SJCRH30 (cell line): ENCODE measurements at places on chromosomes 12 and 14.

GRCh38 chr12:32536000-32536345 lies 136.6 kb downstream of the FGD4 start:
- no peak for DNase-seq

DNA sequence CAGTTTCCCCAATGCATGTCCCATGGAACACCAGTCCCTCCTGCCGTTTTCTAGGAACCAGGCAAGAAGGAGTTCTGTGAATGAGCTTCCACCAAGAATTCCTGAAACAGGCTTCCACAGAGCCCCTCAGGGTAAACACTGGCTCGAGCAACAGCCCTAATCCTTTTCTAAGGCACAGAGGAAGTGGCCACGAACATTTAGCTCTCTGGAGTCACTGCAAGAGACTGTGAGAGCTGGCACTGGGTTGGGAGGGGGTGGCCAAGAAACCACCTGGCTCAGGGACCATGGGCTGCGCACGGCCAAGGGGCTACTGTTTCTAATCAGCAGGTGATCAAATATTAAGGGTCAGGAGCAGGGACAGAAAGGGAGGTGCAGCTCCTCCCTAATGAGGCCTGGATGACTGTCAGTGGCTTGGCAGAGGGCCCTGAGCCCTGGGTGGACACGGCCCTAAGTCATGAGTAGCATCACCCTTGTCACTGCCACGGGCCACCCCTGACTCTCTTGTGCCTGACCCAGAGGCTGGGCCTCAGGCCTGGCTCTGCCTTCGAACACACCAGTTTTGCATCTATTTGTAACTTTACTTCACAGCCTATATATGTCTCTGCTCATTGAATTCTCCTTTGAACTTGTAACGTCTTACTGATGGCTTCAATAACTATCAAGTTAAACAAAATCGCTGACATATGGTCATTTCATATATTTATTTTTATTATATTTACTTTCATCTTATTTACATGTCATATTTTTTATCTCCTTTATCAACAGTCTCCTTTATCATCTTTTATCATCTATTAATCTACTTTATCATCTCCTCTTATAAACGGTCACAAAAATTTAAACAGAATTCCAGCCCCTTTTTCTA lies 154.0 kb downstream of the DICER1 start:
- DNase-seq: peak; percentile 24

- DNase-seq: no peak
Observed at GRCh38 chr14:103442288-103442687, 57.1 kb downstream of the MARK3 start.

- DNase-seq: peak; percentile 67
Observed at GRCh38 chr12:26701604-26702215, 131.3 kb downstream of the ITPR2 start.

- no peak for DNase-seq
Observed at GRCh38 chr14:55628426-55628825, 48.4 kb downstream of the KTN1 start.

DNA sequence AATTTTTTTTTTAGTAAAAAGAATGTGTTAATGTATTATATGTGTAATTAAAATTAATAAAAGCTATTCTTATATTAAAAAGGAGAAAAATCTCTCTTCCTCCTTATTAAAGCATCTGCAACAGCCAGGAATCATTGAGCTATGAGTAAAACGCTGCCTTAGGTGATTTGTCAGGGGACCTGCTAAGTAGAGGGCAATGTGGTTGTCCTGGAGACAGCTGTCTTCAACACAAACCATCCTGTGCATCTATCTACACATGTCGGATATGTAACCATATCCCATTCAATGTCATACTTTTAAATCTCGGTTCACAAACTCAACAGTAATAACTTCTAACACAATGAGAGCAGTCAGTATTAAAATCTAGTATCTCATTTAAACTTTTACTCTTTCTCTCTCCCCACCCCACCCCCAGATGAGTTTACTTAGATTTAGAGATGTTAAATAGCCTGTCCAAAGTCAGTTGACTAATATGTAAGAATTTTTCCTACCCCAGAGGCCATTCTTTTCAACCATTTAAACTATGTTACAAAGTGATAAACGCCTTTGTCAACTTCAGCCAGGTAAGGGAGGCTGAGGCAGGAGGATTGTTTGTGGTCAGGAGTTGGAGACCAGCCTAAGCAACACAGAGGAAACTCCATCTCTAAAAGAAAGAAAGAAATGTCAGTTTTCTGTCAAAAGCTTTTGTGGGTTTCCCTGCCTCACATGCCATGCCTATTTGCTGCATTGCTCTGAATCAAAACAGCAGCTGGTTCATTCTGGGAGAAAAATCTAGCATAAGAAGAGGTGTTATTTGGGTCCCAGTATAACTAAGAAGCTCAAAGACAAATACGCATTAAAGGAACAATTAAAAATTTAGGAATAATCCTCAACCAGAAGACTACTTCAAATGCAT lies 413.7 kb upstream of the CCDC196 start:
- no peak for DNase-seq

DNA sequence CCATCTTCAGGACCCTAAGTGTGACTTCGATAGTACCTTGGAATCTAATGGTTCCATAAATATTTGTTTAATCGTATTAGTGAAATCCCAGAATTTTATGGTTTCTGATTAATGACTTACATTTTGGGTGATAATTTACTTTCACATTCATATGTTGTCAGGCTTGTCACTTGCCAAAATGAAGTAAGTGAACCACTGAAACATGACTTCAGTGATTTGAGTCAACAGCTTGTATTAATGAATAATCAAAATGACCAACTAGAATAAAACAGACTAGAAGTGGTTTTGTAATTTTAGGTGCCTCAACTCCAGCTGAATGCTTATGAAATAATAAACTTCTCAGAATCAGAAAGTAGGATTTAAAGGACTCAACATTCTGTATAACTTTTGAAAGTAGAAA lies 517.1 kb downstream of the PRKD1 start:
- DNase-seq: no peak

DNA sequence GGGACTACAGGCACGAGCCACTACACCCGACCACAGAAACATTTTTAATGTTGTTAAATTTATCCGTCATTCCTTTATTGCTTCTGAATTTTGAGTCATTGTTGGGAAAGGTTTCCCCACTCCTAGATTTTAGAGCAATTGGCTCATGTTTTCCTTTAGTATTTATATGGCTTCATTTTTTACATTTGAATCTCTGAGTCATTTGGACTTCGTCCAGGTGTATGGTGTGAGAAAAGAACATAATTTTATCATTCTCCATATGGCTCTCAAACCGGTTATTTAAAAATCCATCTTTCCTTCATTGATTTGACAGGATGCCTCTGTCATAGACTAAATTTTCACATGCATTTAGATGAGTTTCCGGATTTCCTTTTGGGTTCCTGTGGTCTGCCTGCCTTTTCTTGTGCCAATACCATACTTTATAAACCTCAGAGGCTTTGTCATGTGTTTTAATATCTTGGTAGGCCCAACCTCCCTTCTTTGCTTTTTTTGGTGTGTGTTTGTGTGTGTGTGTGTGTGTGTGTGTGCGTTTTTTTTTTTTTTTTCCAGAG lies 30.9 kb downstream of the LRTM2 start:
- no peak for DNase-seq

DNA sequence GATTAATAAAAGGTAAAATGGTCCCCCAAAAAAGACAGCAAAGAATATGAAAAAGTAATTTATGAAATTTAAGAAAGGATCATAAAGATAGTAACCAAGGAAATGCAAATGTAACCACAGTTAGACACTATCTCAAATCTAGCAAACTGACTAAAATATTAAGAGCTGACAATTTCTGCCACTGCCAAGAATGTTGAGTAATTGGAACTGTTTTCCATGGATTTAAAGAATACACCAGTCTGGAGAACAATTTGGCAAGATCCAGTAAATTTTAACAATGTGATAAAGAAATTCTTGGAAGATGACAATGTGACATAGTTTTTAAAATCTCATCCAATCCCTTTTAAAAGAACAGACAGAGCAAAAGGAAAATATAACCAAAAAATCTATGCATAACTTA lies 798.0 kb upstream of the MGAT4C start:
- no peak for DNase-seq
